Activated T-helper 17 cell treated with anti-CD3 and anti-CD28 coated beads, Interleukin-2, amount 50 U/mL, for 72 hours (primary cell): ENCODE measurements at places on chromosomes 1 and 21.

DNA sequence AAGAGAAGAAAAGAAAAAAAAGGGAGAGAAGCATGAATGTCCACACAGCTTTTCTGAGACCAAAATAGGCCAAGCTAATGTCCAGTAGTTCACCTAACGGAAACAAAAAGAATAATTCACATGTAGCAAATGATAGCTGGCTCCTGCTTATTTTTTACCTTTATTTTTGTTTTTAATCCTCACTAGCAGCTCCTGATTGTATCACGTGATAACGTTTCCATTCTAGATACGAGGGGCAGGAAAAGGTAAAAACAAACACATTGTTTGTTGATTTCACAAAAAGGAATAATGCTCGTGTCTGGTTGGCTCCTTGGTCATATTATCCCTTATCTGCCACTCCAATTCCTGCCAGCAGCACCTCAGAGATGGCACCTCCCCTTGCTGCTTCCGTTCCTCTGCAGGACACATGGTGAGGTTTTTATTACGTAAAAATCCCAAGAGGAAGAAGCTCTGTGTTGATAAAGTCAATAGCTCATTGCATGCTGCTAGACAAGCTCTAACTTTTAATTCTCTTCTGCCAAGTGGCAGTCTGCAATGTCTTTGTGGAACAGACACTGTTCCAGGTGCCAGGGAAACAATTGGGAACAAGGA is 201.7 kb downstream of the CRB1 start:
- no peak for ATAC-seq

- ATAC-seq: no peak
These were observed 141.9 kb upstream of the UBE2U start for GRCh38 chr1:64061430-64062104.

DNA sequence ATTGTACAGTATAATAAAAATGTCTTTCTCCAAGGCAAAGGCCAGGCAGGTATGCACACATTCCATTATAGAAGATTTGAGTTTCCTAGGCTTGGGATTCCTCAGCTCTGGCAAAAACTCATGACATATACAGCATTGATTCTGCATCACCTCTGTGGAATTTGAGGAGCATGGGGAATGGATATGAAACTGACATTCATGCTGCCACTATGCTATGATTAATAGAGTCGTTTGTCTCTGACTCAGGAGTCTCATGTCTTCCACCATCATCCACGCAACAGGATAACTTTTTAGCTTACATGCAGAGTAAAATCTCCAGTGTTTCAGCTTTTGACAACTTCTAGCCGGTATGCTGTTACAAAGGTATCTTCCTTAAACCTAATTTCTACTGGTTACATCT is 49.8 kb upstream of the ADORA3 start:
- ATAC-seq: no peak

DNA sequence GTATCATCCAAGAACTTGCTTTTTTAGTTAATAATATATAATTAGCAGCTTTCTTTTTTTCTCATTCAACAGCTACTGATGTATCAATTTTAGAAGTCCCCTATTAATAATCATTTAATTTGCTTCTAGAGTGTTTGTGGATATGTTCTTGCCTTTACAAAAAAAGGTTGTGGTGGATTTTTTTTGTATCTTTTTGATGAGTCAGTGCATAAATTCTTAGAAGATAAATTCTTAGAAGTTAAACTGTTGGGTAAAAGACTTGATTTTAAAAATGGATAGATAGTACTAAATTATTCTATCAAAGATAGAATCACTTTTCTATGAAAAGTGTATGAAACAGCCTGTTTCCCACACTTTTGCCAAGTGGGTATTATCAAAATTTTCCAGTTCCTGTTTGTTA is 11.9 kb downstream of the FGGY start:
- ATAC-seq: no peak

DNA sequence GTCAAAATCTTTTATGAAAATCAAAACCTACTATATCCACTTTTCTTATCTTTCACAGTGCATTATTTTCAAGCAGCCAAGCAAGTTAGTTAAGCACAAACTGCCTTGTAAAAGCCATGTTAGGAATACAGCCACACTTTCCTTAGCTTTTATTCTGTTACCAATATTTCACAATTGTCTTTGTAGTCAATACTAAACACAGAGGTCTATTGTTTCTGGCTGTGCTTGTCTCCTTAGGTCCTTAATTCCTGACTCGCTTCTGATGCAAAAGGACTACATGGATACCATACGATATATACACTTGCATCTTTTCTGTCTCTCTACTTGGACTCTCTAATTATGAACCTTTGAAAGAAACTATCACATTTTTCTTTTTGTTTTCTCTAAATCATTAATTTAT is 331.8 kb downstream of the NEGR1 start:
- no peak for ATAC-seq

- no peak for ATAC-seq
These were observed 455.3 kb upstream of the USP24 start for GRCh38 chr1:55670331-55671082.

DNA sequence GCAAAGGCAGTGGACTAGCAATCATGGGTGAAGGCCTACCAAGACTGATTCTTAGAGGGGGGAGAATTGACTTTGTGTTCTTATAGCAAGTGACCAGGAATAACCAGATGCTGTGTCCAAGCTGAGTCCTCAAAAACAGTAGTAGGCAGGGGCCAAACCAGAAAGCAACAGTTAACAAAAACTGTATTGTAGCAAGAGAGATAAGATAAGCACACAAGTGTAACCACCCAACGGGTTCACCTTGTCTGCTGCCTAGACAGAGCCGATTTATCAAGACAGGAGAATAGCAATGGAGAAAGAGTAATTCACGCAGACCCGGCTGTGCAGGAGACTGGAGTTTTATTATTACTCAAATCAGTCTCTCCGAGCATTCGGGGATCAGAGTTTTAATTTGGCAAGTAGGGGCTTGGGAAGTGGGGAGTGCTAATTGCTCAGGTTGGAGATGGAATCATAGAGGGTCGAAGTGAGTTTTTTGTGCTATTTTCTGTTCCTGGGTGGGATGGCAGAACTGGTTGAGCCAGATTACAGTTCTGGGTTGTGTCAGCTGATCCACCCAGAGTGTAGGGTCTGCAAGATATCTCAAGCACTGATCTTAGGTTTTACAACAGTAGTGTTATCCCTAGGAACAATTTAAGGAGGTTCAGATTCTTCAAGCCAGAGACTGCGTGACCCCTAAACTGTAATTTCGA is 8.3 kb upstream of the CSRP1 start:
- no peak for ATAC-seq
